ENCODE measurements at places on chromosomes 7 and 10.

- peak; percentile 86 for DNase-seq
These were observed at the start of gene ZEB1 for GRCh38 chr10:31318854-31319601. Gene ZEB1, plus strand, starts transcription at chr10:31319216. Its CDS starts 19 bp downstream, at chr10:31319235.

DNA sequence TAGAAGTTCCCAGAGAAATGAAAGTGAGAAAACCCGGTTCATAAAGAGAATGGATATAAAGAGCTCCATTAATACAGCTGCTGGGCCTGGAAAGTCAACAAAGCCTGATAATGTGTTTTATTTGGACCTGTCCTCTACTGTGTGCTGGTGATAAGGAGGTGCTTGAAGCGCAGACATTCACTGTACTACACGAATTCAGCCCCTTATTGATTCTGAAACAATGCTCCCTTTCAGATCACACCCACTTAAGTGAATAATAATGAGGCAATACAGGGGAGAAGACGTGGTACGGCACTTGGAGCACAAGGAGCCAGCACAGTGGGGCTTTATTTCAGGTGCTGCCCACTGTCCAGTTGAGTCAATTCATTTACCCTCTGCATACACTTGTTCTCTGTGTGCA lies 260.8 kb downstream of the FGFR2 start:
- no peak for DNase-seq

DNA sequence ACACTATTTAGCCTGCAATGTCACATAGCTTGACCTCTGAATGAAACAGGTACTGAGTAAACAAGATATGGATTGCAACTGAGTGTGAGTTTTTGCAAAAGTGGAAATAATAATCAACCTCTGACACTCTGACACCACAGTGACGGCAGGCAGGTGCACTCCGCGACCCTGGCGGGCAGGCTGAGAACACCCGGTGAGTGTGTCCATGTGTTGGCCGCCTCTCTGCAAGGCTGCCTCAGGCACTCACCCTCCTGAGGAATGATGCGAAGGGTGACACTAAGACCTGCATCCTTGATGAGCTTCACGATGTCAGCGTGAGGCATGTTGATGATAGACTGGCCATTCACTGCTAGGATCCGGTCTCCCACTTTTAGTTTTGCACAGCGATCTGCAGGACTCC lies 336.2 kb downstream of the PHTF2 start:
- no peak for DNase-seq

DNA sequence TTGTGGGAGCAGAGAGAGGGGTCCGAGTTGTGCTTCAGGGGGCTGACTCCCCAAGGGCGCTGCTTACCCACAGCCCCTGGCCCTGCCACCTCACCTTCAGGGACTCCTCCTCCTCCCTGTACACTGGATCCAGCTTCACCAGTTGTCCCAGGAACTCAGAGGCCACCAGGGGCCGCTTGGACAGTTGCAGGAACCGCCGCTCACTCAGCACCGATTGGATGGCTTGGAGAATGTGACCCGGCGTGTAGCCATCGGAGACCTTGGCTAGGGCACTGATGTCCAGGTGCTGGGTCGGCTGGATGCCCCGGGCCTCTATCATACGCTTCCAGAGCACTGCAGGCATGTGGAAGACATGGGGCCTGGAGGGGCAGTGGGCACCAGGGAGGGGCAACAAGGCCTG lies 4.5 kb upstream of the ASB10 start:
- no peak for DNase-seq

DNA sequence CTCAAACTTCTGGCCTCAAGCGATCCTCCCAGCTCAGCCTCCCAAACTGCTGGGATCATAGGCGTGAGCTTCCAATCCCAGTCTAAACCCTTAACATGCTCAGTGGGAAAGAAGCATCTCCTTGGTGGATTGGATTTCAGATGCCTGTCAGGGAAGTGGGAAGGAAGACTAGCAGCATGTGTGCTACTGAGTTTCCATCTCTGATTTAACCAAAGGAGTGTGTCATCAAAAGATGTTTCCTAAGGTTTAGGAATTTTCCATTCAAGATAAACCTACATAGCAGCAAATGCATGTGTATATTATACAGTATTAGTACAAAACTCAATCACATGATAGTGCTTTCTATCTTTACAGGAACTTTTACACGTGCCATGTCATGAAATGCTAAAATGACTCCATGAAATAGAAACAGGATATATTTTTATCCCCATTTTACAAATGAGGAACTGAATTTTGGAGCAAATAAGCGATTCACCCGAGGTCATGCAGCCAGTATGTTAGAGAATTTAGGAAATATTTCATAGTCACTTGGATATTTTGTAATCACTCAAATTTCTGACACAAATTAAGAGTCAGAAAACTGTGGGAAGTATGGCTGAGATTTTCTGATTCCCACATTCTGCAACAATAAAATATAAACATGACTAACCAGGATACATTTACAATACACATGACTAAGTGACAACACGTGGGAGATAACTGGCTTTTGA lies 11.4 kb upstream of the TMEM26 start:
- no peak for DNase-seq

- no peak for DNase-seq
These were observed 79.1 kb upstream of the NEUROD6 start for GRCh38 chr7:31419505-31420055.

GRCh38 chr10:8163824-8164223 lies 109.3 kb downstream of the GATA3 start:
- no peak for DNase-seq

DNA sequence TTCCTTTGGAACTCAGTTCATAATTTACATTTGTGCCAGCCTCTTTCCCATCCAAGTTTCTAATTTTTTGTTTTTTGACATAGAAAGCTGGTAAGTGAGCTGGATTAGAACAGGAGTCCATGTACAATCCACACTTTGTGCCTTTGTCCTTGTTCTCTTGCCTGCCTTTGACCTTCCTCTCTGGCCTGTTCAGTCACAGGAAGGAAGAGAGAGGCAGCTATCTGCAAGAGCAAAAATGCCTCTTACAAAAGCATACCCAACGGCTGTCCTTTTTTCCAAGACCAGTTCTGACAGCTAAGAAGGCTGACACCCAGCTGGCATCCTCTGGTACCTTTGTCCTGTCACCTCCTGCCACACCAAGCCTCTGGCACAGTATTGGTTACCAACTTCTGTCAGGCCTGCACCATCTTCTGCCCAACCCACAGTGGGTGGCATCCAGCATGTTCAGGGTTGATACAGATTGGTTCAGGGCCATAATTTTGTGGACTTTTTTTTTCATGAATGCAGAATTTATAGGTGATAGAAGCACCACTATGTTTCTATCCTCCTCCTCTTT lies 133.7 kb upstream of the KLF14 start:
- no peak for DNase-seq

DNA sequence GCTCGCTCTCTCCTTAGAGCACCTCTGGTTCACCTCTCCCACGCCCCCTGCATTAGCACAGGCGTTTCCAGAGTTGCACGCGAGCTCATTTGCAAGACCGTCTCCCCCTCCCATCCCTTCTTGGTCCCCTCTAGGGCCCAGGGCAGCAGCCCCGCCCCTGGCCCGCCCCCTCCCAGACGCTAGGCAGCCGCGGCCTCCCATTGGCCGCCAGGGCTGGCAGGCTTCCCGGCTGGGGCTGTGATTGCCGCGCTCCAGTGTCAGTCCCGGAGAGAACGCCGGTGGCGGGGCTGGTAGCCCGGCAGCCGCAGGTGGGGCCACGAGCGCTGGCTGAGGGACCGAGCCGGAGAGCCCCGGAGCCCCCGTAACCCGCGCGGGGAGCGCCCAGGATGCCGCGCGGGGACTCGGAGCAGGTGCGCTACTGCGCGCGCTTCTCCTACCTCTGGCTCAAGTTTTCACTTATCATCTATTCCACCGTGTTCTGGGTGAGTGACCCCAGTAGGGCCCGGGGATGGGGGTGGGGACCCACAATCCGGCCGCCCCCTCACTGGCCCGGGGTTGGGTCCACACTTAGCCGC lies at the start of gene TSPAN15:
Gene TSPAN15 (plus strand): TSS at position 257 of the 575 bp plus-strand sequence. CDS start 130 bp downstream, at position 387.
- peak; percentile 69 for DNase-seq

DNA sequence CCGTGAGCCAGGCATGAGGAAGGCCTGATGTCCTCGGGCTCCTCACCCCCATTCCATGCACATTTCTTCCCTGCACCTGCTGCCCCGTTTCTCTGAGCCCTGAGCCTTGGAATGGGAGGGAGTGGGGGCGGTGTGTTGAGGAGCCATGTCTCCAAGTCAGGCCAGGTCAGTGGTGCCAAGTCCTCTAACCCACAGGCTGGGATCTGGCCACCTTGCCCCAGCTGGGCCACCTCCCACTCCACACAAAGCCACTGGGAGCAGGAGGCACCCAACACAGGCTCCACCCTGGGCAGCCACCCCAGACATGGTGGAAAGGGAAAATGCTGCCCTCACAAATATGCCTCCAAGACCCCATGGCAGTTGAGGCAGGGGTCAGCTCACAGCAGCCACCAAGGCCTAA lies 27.7 kb downstream of the ZCCHC24 start:
- DNase-seq: no peak

- DNase-seq: no peak
These were observed 75.8 kb downstream of the MPLKIP start for GRCh38 chr7:40058636-40059035.

DNA sequence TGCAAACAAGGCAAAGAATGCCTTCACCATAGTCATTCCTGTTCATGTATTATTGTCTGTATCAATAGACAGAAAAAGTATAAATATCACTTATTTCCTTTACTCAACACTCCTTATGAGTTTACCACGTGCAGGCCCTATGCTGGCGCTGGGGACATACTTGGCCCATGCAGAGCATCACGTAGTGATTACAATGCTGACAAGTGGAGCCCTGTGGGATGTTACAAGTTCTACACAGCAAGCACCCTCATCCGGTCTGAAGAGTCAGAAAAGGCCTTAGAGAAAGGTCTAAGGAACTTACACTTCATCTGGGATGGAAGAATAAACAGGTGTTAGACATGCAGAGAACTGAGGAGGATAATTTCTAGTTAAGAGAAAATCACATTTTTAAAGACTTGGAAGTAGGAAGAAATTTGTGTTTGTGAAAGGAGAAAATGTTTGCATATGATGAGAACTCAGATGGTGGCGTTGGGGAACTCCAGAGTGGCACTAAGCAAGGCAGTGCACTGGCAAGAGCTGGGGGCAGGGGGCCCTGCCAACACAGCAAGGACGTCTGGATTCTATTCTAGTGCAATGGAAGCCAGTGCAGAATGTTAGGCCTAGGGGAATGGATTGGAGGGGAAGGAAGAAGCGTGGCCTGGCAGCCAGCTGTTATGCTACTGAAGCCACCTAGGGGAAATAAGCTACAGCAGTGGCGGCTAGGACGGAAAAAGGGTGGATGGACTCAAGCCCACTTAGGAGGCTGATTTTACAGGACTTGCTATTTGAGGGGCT lies 116.2 kb downstream of the ELMO1 start:
- DNase-seq: no peak

DNA sequence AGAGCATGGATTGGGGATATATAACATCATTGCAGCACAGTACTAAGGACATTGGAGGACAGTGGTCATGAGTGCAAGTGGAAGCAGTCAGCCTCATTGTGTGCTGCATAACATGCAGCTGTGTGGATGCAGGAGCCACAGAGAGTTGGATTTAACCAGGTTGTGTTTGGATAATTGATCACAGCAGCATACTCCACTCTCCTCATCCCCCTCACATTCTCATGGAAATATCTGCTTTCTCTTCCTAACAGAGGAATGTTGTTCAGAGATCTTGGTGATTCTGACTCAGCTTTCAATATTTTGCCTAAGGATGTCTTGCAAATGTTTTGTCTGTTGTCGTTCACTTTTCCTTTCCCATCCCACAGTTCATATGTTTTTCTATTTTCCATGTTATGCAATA lies 31.8 kb upstream of the LSM8 start:
- DNase-seq: no peak

DNA sequence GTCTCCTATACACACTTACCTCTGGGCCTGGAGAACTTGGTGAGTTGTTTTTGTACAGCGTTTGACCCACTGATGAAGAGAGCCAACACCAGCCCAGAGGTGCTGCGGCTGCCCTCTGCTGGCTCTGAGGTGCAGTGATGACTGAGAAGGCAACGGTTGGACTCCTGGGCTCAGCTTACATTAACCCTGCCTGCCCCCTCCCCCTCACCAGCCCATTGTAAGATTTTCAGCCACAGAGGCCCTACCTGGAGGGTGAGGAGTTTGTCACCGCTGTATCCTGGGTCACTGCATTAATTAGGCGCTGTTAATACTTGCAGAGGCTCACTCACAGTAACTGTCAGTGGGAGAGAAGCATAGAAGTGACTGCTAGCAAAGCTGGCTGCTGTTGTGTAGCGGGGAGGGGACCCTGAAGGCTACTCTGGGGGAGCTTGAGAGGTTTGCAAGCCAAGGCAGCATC lies 19.0 kb upstream of the ANKRD2 start:
- peak; percentile 56 for DNase-seq

DNA sequence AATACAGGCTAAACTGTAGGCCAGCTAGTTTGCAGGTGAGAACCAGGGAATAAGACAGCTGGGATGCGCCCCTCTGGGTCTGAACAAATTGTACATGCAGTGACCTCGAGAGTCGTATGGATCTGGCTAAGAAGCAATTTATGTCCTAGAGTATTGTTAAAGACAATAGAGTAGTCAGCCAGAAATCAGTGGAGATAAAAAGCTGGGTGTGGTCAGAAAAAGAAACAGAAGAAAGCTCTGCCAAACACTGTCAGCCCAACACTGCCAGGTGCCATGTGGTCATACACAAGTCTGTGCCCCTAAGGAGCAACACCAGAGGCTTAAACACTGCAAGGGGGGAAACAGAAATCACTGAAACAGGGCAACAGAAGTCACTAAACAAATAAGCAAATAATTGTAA lies 62.2 kb downstream of the CNOT4 start:
- DNase-seq: no peak

GRCh38 chr10:52256832-52257691 lies 57.0 kb upstream of the DKK1 start:
- DNase-seq: no peak

GRCh38 chr10:79333513-79333912 lies 13.8 kb upstream of the PPIF start:
- DNase-seq: no peak

GRCh38 chr10:43901302-43901701 lies 252.6 kb upstream of the ZNF32 start:
- DNase-seq: no peak

- DNase-seq: no peak
These were observed 81.7 kb downstream of the CABCOCO1 start for GRCh38 chr10:61744469-61744868.

GRCh38 chr10:74290708-74291107 lies 139.7 kb downstream of the ADK start:
- no peak for DNase-seq

DNA sequence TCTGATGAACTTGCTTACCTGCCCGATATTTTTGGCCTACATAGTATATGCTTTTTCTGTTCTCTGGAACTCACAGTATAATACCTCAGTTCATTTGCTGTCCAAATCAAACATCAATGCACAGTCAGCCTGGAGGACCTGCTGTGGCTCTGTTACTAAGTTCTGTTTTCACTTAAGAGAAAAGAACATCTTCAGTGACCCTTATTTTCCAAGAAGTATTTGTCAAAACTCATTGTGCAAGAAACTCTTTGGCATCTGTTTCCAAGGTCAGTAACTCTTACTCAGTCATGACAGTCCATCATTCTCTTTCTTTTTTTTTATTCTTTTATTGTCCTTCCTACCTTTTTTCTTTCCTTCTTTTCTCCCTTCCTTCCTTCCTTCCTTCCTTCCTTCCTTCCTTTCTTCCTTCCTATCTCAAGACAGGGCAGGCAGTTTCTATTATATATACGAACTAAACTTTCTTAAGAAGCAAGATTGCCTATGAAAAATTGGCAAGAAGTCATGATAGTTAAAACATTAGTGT lies 37.8 kb upstream of the SEM1 start:
- no peak for DNase-seq

Measured in stimulated activated CD4-positive, alpha-beta T cell treated with anti-CD3 and anti-CD28 coated beads, Interleukin-2, amount 100 ng/mL, for 48 hours (primary cell).